ENCODE measurements at places on chromosomes 6 and 20. TPM values are rescaled to one million over a fixed set of nuclear protein-coding genes. Genes with fewer than 3 reads are reported as not detected.

ASIP gene
- total RNA-seq = not detected

MMP24 gene
- total RNA-seq = not detected

POM121L2 gene
- total RNA-seq = not detected

RPS21 gene
- total RNA-seq = 2,912 TPM

TBX18 gene
- total RNA-seq = not detected

SCGN gene
- total RNA-seq = not detected

PSORS1C2 gene
- total RNA-seq = not detected

TMC2 gene
- not detected for total RNA-seq

UFL1 gene
- total RNA-seq = 23.6 TPM

PNLDC1 gene
- 0.24 TPM for total RNA-seq

Measured in activated B cell treated with CpG ODN at 0.5 μM for 24 hours (primary cell).